ENCODE measurements at places on chromosomes 16 and 17.

DNA sequence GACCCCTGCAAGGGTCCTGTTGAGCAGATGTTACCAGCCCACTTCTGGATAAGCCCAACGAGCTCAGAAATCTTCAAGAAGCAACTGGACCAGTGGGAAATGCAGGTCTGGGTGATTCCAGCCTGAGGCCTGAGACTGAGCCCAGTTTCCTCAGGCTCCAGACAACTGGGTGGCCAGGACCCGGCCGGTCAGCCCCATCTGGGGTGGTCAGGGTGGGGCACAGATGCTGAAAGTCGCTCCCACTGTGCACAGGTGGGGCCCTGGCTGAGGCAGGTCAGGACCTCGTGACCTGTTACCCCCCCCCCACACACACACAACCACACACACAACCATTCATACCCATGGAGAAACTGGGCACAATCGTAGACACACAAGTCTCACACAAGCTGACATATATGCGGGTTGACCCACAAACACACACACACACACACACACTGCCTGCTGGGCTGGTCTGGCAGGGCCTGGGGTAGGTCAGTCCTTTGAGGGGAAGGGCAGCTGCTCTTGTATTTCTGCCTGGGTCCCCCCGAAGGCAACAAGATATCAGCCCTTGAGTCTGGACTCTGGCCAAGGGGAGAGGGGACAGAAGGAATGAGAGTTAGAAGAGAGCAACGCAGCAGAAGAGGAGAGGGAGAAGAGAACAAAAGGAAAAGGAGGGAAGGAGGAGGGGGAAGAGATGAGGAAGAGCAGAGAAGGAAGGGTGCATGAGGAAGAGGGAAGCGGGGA is 99.0 kb upstream of the CDH5 start:
- no peak for DNase-seq

DNA sequence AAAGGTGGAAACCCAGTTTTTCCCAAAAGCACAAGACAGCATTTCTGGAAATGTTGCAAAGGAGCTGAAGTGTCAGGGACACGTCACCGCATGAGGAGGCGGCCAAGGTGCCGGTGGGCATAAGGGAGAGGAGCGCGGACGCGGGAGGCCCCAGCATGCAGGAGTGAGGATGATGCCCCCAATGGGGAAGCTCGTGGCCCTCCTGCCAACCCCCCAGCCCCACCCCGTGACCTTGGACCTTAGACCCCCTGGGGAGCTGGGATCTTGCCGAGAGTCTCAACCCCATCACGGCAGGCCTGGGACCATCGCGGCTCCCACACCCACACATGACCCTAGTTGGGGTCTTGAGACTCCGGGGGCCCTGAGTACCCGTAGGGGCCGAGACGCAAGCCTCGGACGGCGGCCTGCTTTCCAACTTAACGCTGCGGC is 119.4 kb upstream of the METRNL start:
- no peak for DNase-seq

DNA sequence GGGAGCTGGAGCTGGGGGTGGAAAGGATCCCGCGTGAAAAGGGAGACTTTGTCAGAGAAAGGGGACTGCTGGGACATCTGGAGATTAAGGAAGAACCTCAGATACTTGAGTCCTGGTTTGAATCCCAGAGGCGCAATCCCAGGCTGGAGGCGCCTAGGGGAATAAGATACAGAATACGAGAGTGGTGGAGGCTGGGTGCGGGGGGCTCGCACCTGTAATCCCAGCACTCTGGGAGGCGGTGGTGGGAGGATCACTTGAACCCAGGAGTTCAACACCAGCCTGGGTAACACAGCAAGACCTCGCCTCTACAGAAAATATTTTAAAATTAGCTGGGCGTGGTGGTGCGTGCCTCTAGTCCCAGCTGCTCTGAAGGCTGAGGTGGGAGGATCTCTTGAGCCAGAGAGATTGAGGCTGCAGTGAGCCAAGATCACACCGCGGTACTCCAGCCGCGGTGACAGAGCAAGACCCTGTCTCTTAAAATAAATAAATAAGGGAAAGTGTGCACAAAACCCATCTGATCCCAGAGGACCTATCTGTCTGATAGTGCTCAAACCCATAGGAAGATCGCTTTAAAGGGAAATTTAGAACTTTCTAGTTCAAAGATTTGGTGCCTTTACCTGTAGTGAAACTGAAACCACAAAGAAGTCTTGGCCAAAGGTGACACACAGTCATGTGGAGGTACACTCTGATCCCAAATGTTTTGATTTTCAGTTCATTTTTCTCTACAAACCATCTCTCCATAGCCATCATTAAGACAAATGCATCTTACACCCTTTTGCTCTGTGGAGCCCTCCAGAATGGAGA is 617 bp upstream of the SCRN2 start:
- DNase-seq = no peak

- DNase-seq = no peak
These were observed 5.9 kb downstream of the UQCRC2 start for GRCh38 chr16:21959050-21959449.

DNA sequence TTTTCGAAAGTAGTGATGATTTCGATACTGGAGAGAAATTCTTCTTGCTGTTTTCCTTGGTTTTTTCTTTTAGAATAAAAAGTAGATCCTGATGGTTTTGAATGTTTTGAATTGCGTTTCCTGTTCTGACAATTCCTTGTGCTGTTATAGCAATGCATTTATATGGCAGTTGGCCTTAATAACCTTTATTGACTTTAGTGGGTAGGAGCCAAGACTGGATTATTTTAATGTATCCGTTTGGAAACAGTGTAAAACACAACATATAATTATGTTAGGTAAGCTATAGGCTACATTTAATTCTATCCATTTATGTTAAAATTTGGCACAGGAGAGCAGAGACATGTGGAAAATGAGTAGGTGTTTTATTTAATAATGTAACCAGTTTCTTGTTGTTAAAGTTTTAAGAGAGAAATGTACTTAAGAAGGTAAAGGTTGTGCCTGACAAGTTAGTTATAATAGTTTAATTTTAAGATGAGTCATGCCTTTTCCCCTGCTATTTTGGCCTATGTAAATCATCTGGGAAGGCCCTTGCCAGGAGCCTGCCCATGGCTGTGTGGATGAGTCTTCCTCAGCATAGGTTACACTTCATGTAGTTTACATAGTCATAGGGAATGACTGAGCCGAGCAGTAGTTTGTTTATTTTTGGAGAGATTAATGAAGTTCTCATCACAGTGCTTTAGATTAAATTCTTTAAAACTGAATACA is 189.9 kb downstream of the FTO start:
- no peak for DNase-seq

DNA sequence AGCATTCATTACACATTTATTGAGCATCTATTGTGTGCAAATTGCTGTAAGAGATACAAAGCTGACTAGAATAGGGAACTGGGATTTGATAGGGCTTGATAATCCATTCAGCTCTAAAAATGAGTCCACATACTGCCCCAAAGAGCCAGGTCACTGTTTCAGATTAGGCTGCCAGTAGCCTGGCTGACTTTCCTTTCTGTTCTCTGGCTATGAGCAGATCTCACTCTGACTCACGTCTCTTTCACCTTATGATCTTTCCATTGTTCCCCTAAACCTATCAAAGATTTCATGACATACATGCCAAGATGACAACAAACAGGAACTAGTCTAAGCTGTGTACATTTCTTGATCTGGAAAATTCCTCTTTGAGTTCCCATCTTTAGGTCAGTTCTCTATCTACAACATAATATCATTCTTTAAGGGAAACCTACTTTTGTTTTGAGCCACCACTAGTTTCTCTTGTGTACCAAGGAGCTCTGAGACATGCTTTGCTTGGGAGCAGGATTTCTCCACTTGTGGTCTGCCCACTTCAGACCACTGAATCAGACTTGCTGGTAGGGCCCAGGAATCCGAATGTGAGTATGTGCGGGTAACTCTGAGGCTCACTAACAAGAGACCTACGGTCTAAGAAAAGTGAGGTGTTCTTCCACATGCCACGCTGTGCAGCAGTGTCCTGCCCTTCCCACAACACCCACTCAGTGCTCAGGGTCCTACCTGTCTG is 40.9 kb upstream of the ICAM2 start:
- DNase-seq = no peak

DNA sequence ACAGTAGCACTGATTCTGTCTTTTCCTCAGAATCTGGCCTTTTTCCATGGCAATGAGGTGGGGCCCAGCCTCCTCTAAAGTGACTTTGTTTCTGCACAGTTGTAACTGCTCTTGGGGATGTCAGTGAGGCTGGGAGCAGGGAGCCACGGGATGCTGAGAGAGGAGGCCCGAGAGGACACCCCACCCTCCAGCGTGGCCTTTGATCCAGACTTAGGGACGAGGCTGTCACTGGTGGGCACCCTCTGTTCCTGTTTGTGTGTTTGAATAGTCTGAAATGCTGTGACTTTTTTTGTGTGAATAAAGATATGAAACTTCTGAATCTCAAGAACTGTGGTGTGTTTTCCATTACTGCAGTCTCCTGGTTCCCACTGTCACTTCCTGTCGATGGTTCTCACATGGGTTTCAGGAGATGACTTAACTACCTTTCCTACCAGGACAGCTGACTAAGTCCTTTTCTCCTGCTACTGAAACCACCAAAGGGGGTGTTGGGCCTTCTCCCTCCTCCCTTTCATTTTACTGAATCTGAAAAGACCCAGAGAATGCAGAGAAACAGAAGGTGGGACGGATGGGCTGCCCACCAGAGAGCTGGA is 18.6 kb downstream of the KCTD2 start:
- no peak for DNase-seq

DNA sequence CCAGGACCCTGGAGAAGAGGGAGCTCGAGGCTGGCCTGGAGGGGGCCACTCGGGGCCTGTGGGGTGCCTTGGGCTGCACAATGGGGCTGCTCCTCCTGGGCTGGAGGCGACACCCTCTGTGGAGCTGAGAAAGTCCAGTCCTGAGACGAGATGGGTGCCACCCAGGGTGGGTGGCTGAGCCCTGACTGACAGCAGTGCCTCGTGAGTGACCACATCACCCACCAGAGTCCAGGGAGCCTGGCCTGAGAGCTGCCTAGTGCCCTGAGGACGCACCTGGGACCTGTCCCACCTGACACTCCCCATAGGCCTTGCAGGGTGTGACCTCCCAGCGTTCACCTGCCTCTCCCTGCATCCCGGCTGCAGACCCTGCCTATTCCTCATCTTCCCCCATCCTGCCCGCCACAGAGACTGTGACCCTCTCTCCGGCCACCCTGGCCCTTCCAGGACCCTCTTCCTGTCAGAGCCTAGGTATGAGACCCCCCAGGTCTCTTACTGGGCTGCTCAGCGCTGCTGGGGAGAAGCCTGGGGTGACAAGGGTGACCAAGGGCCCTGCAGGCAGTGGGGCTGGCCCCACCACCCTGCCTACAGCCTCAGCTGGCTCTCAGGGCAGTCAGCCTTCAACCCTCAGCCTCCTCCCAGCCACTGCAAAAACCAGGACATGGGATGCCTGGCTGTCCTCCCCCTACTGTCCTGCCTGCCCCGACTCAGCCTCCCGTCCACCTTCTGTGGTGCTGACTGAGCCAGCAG is 41.2 kb downstream of the TNFRSF13B start:
- no peak for DNase-seq

- no peak for DNase-seq
These were observed 88.9 kb downstream of the RBFOX1 start for GRCh38 chr16:7421578-7421977.

DNA sequence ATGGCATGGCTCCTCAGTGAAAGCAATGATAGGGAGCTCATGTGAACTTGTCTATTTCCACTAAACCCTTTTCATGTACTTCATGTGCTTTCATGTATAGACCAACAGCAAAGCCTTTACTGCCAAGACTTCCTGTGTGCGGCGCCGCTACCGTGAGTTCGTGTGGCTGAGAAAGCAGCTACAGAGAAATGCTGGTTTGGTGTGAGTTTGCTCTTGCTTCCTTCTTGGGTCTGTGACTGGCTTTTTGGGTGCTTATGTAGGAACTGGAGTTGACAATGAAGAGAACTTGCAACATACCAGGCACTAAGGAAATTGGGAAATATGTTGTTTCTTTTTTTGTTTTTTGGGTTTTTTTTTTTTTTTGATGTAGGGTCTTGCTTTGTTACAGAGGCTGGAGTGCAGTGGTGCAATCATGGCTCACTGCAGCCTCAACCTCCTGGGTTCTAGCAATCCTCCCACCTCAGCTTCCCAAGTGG is 5.7 kb downstream of the SNX11 start:
- DNase-seq = peak; percentile 57

DNA sequence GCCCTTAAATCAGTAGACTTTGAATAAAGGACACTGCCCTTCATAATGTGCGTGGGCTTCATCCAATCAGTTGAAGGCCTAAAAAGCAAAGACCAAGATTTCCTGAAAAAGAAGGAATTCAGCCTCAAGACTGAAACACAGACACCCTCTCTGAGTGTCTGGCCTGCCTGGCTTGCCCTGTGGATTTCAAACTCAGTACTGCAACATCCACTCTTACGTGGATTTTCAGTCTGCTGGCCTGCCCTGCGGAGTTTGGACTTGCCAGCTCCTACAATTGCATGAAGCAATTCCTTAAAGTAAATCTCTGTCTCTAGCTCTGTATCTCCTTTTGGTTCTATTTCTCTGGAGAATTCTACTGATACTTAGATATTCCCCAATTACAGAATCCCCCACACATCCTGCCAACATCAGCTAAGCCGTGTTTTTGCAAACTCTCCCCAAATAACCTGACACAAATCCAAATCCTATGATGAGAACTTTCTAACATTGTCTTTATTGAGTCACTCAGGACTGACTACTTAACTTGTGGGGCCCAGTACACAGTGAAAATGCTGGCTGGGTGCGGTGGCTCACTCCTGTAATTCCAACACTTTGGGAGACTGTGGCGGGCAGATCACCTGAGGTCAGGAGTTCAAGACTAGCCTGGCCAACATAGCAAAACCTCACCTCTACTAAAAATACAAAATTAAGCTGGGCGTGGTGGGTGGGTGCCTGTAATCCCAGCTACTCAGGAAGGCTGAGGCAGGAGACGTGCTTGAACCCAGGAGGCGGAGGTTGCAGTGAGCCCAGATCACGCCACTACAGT is 7.2 kb upstream of the TNFRSF17 start:
- no peak for DNase-seq

DNA sequence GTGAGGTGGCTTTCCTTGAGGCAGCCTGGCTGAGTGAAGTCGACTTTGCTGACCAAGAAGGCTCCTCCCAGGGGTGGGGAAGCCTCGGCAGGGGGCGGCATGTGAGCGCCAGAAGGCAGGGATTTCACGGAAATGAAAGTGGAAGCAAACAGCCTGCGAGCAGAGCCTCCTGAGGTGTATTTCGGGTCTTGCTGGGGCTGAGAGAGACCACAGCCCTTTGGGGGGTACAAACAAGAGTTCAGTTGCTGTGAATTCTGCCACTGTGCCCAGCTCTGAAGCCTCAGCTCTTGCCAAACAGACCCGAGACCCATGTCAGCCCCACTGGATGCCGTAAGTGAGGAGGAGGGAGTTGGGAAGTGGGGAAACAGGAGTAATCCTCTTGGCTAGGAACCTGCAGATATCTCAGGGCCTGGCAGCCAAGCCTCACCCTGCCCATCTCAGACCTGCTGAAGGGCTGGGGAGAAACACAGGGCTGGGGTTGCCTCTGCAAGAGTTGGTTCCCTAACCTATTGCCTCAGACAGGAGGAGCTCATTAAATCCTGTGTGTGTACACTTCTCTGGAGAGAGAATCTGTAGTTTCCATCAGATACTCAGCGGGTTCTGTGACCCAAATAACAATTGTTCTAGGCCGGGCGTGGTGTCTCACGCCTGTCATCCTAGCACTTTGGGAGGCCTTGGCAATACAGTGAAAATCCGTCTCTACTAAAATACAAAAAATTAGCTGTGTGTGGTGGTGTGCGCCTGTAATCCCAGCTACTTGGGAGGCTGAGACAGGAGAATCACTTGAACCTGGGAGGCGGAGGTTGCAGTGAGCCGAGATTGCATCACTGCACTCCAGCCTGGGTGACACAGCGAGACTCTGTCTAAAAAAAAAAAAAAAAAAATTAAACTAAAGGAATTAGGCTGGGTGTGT is at the start of gene IFI35:
IFI35 (plus strand) TSS at position 146 of the 913 bp plus-strand sequence; CDS start at position 310, 164 bp downstream.
- peak; percentile 87 for DNase-seq
